ENCODE measurements at places on chromosomes 5 and 9. TPM values are rescaled to one million over a fixed set of nuclear protein-coding genes. Genes with fewer than 3 reads are reported as not detected.

DNA sequence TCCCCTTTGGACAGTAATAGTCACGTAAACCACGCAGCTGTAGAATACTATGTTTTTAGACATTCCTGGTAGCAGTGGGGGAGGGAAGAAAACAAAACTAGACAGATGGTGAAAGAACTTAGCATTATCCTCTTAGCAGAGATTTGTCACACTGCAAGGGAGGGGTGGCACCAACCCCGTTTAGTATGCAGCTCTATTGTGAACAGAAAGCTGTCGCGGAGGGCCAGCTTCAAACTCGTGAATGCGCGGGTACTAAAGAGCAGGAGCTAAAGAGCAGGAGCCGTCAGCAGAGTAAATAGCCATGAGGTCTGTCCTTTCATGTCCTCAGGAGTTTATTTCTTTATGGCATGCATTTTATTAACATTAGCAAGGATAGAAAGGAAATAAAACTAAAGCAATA, 141.9 kb upstream of the SLC12A2 start:
- no peak for DNase-seq

- peak; percentile 4 for DNase-seq
These were observed 443.5 kb downstream of the PLK2 start for GRCh38 chr5:58016358-58016757.

GRCh38 chr9:22052376-22052945, 43.4 kb upstream of the CDKN2B start:
- DNase-seq = no peak

CCDC183 gene
- 1.1 TPM for polyA plus RNA-seq

DNA sequence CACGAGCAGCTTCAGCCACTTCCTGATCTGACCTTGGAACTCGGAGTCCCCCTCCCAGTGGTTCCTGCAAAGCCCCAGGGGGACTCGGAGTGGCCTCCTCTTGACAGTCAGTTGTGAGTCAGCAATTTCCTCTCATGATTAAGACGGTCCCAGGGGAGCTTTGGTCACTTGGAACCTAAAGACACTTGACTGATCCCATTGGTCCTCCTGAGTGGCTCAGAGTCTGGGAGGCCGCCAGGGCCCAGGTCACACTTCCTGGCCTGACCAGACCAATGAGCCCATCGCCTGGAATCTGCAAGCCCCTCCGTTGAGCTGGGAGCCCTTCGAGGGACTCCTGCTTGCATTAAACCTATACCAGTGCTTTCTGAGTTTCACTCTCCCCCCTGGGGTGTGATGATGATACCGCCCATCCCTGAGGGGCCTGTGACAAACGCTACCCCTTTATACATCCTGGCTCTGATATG, 29.1 kb downstream of the TSPAN17 start:
- peak; percentile 54 for DNase-seq

DNA sequence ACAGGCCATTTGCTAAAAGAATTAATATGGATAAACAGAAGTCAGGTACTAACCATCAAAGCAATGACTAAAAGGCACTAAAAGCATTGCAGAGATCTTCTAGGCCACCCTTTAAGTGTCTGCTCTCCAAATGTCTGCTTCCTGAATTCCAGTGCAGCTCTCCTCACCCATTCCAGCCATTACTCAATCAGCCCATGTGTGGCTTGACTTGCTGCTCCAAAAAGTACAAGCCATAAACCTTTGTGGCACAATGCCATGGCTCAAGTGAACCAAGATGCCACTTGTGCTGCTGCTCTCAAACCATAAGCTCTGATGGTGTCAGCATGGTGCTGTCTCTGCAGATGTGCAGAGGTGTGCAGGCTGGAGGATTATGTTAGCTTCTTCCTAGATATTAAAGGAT, 290.2 kb upstream of the POU5F2 start:
- no peak for DNase-seq

DNA sequence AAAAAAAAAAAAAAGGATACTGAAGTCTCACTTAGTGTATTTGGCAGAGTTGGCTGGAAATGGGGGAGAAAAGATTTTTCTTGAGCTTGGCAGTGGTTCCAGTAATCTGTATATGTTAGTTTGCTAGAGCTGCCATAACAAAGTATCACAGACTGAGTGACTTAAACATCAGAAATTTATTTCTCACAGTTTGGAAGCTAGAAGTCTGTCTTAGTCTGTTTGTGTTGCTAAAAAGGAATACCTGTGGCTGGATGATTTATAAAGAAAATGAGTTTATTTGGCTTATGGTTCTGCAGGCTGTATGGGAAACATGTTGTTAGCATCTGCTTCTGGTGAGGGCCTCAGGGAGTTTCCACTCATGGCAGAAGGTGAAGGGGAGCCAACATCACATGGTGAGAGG, 89.6 kb upstream of the CEP78 start:
- DNase-seq = no peak

DNA sequence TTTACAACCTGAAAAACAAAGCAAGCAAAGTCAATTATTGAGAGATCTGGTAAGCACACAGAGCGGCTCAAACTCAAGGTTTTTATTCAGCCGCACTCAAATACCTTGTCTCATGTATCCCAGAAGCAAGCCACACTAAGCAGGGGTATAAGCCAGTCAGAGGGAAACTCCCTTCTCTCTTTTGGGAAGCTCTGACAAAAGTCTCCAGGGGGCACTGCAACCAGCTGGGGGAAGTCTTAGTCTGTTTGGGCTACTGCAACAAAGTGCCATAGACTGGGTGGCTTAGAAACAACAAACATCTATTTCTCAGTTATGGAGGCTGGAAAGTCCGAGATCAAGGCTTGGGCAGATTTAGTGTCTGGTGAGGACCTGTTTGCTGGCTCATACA, 246.0 kb downstream of the ENC1 start:
- DNase-seq = no peak

DNA sequence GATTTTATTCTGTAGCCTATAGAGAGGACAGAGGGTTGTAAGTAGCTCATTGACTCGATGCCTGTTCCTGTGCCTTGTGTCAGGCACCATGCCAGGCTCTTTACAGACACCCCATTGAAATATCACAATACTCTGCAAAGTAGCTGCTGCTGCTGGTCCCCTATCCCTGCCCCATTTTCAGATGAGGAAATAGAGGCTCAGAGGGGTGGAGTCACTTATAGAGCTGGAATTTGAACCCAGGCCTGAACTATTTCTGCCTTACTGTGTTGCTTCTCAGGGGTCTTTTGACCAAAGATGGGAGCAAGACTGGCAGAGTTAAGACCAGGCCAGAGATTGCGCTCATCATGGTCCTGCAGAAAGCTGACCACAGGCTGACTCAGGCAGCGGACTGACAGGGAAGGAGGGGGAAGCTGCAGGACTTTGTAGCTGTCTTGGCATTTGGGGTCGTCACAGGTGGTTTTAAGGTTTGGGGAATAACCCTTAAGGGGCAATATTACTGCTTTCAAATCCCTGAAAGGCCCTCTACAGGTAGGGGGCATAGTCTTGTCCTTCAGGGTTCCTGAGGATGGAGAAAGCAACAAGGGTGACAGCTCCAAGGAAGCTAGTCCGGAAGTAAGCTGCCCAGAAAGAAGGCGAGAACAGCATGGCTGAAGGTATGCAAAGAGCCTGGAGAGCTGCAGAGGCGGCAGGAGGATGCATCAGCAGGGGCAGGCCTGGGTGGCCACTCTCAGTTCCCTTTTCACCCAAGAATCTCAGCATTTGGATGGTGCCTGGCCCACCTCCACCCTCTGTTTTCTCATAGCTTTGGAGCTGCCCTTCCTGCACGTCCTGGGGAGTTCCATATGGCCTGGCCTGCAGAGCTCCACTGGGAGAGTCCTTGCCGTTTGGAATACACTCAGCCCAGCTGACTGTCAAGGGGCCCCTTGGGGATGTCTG, 18.3 kb upstream of the NDST1 start:
- no peak for DNase-seq

GRCh38 chr5:100516285-100516684, 18.9 kb upstream of the FAM174A start:
- DNase-seq = no peak

DNA sequence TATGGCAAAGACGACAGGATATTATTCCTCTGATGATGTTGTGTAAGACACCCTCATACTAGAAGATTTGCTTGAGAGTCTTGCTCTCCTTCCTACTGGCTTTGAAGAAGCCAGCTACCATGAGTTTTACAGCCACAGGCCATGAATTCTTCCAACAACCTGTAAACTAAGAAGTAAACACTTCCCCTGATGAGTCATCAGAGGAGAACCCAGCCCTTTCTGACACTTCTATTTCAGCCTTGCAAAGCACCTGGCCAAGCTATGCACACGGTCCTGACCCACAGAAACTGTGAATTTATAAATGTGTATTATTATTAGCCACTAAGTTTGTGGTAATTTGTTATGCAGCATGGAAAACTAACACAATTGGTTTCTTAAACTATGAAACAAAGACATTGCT, 288.8 kb upstream of the ADAMTSL1 start:
- DNase-seq = no peak

GRCh38 chr5:167643631-167644280, 647.7 kb upstream of the WWC1 start:
- no peak for DNase-seq

DNA sequence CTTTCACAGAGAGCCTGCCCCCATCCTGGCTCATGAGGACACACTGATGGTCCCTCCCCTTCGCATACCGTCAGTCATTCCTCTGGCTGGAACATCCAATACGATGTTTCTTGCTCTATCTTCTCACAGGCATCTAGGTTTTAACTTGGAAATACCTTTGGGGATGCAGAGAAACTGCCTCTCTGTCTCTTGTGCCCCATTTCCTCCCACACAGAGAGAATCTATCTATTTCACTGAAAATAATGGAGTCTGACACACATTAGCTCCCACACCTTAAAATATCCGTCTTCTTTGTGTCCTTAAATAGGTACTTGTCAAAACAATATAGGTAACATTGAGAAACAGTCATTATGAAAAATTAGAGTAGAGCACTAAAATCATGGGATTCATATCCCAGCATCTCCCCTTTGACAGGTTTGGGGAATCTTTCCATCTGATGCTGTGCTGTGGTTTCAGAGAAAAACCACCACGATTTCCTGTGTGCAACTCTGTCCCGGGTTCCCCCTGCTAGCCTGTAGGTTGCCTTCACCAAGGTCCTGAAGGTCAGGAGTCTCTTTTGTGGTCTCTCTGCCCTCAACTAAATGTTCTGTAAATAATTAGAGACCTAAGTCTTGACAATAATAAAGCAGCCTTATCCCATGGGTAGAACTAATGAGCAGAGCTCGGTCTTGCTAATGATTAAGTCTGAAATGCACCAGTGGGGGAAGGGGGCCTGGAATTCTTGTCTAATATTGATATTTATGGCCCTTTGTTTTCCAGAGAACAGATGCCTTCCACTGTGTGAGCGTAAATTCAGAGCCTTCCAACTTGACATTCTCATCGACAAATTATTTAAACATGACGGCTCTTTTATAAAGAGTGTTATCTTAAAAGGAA, 371.0 kb downstream of the ICE1 start:
- no peak for DNase-seq

DNA sequence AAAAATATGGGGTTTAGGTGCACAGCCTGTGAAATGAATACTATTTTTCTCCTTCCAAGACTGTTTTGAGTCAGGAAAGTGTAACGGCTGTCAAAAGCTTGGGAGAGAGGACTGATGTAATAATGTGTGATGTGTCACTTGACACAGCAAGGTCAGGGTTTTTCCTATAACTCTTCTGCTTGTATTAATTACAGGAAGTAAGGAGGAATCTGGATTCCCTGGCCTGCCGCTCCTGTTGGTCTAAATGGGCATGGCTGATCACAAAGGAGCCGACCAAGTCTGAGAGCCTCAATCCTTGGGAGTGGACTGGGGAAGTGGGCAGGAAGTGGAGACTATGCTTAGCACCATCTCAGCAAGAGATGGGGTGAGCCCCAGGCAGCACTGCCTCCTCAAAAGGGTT, 16.7 kb upstream of the SLC28A3 start:
- no peak for DNase-seq

GRCh38 chr9:86021166-86021565, 78.2 kb downstream of the GOLM1 start:
- DNase-seq = no peak

DNA sequence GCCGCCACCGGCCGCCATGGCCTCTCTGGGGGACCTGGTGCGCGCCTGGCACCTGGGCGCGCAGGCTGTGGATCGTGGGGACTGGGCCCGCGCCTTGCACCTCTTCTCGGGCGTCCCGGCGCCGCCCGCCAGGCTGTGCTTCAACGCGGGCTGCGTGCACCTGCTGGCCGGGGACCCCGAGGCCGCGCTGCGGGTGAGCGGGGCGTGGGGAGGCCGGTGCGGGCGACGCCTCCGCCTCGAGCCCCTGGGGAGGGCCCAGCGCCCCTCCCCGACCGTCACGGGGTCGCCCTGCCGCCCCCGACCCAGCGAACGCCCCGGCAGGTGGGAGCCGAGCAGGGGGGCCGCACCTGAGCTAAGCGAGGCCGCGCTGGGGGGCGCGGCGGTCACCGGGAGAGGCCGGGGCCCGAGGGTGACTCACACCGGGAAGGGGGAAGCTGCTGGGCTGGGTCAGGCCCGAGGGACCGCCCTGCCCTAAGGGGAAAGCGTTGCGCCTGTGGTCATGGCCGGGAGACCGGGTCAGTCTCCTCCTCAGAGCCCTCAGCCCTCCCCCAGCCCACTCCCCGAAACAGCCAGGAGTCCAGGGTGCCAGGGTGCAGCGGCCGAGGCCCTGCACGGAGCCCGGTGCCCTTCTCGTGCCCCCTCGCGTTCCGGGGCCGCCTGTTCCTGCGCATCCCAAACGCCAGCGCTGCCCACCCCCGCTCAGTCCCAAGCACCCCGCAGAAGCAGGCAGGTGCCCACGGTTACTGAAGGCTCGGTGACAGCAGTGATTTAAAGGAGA, 510 bp downstream of the NOXA1 start:
- no peak for DNase-seq

GRCh38 chr9:6354072-6354686, 26.0 kb downstream of the TPD52L3 start:
- peak; percentile 77 for DNase-seq

DNA sequence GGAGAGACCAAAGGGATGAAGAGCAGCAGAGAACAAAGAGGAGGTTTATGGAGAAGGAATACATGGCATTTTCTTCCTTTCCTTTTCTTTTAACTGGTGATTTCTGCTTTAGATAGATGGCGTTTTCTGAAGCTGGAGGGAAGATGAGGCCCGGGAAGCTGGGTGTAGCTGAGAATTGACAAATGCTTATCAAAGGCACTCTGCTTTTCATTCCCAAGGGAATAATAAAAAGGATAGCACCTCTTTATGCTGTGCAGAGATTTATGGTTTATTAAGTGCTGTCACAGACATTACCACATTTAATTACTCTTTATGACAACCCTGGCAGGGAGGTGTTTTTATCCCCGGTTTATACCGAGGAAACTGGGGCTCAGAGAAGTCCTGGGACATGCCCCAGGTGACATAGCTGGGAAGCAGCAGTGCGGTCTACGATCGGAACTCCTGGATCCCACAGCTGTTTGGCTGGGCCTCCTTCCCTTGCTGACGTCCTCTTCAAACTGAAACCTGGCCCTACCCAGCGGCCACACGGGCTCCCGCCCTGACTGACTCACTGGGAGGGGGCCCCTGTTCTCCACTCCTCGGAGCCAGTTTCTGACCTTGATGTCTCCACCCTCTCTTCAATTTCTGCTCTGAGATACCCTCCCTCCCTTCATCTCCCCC, 8.2 kb upstream of the EPB41L4B start:
- no peak for DNase-seq

CCDC192 gene
- polyA plus RNA-seq = not detected

Measured in A549 (cell line).